ENCODE measurements at places on chromosomes 16 and 17.

- DNase-seq = no peak
Measured at GRCh38 chr16:1311738-1312466, 2.5 kb downstream of the UBE2I start.

DNA sequence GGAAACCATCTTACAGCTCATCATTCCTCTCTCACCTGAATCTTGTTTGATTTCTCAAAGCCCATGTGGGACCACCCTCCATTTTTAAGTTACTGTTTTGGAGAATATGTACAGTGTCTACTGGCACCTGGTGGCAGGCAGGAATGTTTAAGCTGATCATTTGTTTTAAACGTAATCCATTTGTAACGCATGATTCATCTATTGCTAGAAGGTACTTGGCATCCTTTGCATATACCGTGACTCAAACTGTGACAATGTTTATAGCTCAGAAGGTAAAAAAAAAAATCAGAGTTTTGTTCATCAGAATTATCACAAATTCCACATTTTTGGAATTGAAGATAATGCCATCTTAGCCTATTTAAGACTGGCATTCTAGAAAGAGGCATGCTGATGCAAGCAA, 1007.5 kb upstream of the EEF2KMT start:
- no peak for DNase-seq

DNA sequence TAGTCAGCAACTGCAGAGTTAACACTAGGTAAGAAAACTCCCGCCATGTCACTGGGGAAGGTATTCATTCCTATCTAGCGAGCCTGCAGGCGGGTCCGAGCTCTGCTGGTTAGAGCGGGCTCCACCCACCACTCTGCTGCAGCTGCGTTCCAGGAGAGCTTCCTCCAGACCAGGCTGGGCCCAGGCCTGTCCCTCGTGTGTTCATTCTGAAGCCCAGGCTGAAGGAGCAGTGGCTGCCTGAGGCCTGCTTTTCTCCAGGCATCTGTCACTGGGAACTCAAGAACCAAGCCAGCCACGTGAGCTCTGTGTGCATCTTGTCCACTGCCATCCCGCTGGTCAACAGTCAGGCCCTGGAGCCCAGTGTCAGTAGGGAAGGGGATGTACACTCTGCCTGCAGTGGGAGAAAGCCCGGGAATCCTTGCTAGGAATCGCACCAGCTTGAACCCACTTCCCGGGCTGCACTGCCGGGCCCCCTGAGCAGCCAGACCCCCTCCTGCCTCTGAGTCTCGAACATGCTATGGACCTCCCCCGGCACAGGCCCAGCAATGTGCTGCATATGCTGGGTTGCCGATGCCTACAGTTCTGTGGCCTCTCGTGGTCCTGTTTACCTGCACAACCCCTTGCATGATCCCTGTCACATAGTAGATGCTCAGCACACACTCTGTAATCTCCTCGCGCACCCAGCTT, 51.0 kb upstream of the ENPP7 start:
- no peak for DNase-seq

DNA sequence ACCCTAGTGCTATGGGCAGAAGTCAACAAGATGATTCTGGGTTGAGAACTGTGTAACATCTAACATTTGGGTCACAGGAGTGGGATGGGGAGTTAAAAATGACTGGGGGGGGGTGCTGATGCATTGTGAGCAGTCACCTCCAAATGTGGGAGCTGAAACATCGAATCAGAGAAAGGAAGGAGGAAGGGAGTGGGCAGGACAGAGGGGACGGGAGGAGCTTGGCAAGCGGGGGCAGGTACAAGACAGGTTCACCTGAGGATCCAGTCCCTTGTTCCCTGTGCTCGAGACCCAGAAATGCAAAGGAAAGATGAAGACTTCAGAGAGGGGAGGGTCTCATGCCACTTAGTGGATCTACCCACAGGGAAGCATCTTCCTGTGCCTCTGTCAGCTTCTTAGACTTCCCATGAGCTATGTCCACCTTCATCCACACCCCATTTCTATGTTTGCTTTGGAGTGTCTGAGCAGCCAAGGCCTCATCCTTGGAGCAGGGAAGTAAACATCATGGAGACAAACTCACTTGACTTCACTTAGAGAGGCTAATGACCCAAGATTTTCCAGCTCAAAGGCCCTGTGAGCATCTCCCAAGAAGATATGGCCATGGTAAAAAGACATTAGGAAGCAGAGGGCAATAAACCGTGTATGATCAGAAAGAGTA, 20.5 kb downstream of the SMPD3 start:
- no peak for DNase-seq

- no peak for DNase-seq
Measured at GRCh38 chr17:79978548-79978855, 57.2 kb downstream of the TBC1D16 start.

- no peak for DNase-seq
Measured at GRCh38 chr17:8791910-8792270, 7.3 kb downstream of the MFSD6L start.

DNA sequence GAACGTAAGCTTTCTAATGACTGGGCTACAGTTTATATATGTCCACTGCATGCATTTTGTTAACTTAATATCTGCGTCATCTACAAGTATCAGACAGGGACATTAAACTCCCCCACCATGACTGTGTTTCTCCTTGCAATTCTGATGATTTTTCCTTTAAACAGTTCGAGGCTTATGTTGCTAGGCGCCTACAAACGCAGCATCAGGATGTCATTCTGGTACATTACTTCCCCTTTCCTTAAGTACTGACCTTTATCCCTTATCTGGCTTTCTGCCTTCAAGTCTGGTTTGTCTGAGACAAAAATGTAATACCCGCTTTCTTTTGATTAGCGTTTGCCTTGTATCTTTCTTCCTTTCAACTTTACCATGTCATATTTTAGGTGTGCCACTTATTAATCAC, 362.4 kb downstream of the SLC39A11 start:
- DNase-seq = no peak

DNA sequence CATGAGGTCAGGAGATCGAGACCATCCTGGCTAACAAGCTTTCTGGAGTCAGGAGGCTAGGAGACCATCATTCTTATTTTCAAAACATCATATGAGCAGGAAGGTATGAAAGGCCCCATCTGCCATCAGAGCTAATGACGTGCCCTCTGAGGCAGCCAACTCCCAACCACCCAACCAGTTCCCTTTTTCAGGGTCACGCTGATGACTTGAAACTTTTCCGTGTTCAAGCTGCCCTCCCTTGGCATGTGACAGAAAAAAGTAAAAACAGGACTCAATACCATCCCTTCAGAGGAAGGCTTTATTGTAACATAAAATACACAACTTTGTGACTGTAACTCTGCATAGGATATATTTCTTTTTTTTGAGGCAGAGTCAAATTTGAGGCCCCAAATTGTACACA, 4.6 kb upstream of the GHDC start:
- DNase-seq = no peak

DNA sequence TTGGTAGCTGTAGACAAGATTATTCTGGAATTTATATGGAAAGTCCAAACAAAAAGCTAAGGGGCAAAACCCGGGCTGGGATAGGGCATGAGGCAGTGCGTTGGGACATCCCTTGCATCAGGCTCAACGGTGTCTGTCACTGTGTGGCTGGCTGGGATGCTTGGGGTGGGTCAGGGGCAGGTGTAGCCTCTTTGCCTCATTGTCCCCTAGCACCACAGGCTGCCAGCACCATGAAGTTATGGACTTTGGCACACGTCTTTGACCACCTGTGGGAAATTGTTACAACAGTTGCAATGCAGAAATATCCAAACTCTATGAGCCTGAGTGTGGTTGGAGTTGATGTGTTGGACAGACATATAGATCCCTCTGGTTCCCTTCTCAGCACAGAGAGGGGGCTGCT, 32.8 kb upstream of the MARCHF10 start:
- no peak for DNase-seq
